ENCODE measurements at places on chromosomes 12 and 14.

- no peak for DNase-seq
Observed at GRCh38 chr12:82609234-82609914, 77.3 kb upstream of the TMTC2 start.

DNA sequence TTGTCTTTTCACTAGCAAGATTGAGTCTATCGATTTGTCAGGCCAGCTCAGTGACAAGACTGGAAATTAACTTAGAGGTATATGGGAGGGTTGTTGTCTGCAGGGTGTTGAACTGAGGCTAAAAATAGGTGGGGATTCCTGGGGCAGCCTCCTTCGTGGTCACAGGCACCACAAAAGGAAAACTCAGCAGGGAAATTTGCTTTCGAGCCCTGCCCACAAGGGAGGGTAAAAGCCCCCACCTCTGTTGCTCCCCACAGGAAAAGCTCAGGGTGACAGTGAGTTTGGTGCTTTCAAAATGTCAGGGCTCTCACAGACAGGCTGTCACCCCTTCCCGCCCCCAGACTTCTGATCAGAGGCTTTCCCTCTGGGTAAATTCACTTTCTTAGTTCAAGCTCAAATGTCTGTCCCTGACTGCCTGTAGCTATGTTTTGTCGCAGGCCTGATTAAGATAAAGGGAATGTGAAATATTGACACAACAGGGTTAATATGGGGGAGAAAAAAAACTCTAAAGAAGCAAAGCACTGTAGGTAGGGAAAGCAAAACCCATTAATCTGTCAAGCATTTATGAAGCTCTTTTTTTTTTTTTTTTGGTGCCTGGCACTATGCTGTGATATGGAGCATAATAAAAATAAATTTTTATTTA is 11.7 kb upstream of the NFKBIA start:
- DNase-seq = peak; percentile 39

DNA sequence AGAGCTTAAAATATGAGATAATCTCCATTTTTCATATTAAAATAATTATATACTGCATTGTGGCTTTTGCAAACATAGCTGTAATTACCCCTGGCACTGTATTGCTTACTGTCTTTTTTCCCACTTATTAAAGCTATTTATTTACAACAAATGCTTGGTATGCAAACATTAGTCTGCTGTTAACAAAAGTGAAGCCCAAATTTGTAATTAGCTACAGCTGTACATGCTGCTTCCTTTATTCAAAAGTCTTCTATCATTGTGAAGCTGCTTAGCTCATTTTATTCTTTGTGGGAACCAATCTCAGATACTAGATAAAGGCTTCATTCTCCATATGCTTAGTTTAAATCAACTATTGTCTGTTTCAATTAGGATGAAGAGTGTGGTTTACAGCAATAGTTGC is 425.8 kb upstream of the FOXG1 start:
- DNase-seq = no peak

DNA sequence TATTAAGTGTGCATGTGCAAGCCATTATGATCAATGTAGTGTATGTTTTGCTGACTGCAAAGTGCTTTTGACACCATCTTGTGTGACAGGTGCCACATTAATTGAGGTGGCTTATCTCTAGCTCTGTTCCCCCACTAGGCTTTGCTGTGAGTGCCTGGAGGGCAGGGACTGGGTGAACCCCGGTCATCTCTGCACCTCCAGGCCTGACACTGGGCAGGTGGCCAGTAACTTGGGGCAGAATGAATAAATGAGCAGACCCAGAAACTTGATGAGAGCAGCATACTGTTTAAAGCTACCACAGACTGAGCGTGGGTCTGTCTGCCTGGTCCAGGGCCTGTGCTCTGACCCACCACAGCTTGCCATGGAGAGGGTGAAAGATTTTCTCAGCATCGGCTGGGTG is 151.6 kb downstream of the CALM1 start:
- DNase-seq = no peak

DNA sequence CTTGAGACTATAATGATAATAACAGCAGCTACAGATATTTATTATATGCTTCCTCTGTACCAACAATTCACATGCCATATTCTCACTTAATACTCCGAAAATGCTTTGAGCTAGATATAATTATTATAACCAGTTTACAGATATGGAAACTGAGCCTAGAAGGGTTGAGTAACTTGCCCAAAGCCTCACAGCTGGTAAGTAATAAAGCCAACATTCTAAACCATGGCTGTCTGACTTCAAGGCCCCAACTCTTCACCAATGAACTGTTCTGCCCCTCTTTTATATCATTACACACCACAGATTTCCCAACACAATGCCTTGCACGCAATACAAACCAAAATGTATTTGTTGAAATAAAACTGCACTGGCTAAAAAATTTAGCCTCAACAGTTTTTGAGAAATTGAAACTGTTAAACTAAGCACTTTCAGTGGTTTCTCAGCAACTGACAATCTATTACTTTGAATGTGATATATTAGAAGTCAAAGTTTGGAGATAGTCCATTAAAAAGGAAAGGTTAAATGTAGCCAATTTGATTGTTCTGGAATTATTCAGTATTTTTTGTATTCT is 222.5 kb upstream of the ARHGAP5 start:
- no peak for DNase-seq

DNA sequence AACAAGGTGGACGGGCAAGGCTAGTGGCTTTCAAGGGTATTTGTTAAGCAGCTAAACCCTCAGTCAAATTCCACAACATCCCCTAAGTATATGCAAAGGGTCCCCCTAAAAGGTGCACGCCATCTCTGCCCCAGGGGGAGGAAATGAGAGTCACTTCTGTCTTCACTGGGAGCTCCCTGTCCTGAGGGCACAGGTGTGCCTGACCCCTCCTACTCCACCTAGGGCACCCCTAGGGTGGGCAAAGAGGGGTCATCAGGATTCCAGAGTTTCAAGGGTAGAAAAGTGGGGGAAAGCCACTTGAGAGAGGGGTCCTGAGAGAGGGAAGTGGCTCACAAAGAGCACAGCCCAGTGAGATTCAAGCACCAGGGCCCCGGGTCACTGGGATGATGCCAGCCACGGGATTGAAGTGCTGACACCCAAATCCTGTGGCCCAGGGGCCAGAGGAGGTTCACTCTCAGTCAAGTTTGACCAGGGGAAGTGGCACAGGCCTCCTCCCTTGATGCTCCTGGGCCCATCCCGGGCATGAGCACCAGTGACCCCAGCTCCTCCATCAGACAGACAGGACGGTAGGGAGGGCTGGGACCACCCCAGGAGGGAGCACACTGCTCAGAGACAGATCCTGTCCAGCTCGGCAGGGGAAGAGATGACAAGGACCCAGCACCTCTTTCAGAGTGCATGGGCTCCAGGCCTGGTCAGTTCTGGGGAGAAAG is 82.3 kb upstream of the BCL11B start:
- DNase-seq = no peak

DNA sequence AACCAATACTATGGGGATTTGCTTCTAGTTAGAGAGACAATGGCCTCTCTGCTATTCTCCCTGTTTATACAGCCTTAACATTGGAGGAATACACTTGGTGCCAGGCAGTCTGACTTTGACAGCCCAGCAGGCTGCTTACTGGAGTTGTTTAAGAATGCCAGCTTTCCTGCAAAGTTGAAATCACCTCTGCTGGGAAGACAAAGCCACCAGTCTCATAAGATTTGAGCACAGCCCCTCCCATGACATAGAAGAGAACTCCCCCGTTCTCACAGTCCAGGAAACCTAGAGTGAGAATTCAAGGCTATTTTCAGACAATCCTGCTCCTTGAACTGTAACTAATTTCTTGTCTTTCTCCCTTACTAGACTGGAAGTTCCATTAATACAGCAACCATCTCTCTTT is 21.1 kb upstream of the CATSPERB start:
- no peak for DNase-seq

- no peak for DNase-seq
Observed at GRCh38 chr12:1491983-1492697, 102.2 kb downstream of the FBXL14 start.

GRCh38 chr14:65392296-65392695 is 20.2 kb upstream of the FUT8 start:
- no peak for DNase-seq

DNA sequence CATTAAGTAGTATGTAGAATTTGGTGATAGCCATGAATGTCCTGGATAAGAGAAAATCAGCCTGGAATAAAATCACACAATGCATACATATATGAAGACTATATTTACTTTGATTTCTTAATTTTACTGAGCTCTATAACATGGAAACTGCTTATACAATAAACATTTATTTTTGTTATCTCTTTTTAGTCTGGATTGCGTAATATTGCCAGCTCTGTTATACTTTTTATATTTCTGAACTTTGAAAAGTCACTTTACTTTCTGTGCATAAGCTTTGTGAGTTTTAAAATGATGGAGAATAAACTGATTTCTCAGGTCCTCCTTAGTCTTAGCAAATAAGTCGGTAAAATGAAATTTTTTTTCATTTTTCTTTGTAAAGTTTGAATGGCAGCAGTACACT is 19.2 kb upstream of the ABCD2 start:
- DNase-seq = no peak

- DNase-seq = peak; percentile 17
Observed at GRCh38 chr12:27488479-27488878, 35.5 kb upstream of the PPFIBP1 start.

GRCh38 chr14:56794088-56794556 is 16.2 kb downstream of the OTX2 start:
- no peak for DNase-seq

- no peak for DNase-seq
Observed at GRCh38 chr12:26845984-26846383, 13.0 kb upstream of the ITPR2 start.

- no peak for DNase-seq
Observed at GRCh38 chr12:52250048-52250990, 17.3 kb downstream of the KRT7 start.

GRCh38 chr12:58502226-58502625 is 418.1 kb downstream of the LRIG3 start:
- DNase-seq = no peak

Measured in ELR (cell line).